Naive thymus-derived CD8-positive, alpha-beta T cell (primary cell): ENCODE measurements at places on chromosomes 12 and 14.

- DNase-seq = no peak
Measured at GRCh38 chr12:5522432-5523335, 90.8 kb downstream of the NTF3 start.

- peak; percentile 22 for DNase-seq
Measured at GRCh38 chr12:81758421-81759189, 545 bp downstream of the PPFIA2 start.

DNA sequence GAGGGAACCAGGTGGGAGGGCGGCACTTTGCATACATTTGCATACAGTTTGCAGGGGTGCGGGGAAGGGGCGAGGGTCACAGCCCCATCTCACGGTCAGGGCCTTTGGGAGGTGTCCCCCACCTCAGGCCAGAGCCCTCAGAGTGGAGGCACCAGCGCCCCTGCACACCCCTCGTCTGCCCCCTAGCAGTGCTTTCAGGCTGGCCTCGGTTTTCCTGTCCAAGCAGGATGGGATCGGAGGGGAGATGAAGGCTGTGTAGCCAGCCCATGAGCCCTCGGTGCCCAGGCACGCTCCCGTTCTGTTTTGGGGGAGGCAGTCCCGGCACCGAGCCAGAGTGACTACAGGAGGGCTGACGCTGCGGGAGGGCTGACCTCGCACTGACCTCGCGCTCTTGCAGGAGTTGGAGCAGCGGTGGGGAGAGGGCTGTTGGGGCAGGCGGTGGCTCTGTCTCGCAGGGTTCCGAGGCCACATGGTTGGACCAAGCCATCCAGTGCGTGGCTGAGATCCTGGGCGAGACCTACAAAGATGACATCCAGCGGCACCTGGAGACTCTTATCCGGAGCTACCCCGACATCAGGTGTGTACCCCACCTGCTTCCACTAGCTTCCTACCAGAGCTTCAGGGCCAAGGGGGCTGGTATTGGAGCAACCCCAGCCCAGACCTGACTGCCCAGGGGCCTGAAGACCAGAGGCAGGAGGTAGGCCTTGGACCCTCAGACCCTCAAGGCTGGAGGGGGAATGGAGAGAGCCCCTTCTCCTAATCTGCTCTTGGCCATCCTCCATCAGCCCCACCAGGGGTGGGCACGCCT is 13.6 kb downstream of the EXOC3L4 start:
- no peak for DNase-seq

DNA sequence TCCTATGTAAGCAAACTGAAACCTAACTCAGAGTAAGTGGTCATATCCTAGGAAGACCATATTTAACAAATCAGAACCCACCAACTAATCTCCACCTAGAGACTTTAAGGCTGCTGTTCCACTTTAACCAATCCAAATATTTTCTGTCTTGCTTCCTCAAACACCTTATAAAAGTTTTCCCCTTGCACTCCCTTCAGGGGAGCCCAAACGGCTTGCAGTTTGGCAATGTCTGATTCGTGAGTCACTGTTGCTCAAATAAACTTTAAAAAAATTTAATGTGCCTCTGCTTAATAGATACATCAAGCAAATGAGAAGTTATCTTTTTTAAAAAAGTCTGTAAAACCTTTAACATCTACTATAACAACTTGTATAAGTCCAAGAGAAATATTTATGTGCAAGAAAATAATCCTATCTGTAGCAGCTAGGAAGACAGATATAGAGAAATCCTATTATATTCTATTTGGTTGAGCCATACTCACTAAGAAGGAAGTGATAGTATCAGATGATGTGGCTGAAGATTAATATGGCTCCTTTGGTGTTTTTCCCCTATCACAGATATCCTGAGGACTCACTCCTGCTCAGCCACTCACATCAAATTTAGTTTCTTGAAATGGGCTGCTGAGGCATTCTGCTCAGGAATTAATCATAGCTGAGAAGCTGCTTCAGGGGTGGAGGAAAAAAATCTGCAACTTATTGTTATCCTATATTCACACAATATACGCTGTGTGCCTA is 65.1 kb upstream of the DUSP6 start:
- DNase-seq = no peak

- no peak for DNase-seq
Measured at GRCh38 chr12:60075091-60075490, 479.3 kb downstream of the SLC16A7 start.

DNA sequence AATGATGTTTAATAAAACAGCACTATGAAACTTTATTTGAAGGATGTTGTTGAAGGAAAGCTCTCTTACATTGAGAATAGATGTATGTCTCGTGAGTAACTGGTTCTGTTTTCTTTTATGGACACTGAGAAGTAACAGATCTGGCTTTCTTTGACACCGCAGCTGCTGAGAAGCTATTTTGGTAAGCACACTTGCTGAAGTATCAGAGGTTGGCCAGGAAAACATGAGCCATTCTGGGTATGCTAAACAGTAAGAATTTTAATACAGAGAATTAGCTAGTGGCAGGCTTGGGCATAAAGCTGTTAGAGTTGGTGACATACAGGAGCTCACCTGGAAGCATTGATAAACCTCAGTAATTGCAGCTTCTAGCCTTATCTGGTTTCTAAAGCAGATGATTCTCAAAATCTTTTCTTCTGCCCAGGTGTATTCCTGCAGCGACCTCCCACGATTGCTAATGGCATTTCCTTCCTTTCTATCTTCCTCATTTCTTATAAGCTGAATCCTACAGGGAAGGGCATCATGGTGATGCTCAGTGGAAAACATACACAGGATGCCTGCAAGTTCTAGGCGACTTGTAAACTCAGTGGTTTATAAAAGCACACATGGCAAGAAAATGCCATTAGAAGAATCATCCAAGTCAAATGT is 291.6 kb upstream of the SLC16A7 start:
- no peak for DNase-seq

DNA sequence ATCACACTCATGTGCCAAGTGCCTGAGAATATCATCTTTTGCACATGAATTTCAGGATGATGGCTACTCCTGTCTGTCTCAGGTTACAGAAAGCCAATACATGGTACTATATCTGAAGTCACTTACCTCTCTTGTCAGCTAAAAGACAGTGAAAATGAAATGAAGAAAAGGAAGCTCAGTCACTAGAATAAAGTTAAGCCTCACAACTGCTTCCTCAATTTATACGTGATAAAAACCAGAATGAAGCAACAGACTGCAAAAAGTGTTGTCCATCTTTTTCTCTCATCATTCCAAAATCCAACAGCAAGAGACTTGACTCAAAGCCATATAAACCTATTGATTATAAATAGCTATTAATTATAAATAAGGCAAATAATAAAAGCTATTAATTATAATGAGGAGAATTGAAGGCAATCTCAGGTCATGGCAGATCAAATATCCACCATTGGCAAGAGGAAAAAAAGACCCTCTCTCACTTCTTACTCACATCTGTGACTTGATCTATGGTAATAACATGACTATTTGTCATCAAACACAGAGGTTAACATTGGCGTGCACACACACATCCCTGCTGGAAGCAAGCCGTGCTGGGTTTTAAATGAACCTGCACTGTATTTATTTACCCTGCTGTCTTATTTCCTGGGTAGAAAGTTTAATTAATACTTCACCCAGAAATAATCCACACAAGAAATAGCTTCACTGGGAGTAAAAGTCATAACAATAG is 10.0 kb downstream of the NIN start:
- no peak for DNase-seq

- DNase-seq = no peak
Measured at GRCh38 chr12:130212384-130212989, 50.2 kb downstream of the FZD10 start.

- DNase-seq = no peak
Measured at GRCh38 chr14:26606729-26607312, 9.0 kb upstream of the NOVA1 start.

DNA sequence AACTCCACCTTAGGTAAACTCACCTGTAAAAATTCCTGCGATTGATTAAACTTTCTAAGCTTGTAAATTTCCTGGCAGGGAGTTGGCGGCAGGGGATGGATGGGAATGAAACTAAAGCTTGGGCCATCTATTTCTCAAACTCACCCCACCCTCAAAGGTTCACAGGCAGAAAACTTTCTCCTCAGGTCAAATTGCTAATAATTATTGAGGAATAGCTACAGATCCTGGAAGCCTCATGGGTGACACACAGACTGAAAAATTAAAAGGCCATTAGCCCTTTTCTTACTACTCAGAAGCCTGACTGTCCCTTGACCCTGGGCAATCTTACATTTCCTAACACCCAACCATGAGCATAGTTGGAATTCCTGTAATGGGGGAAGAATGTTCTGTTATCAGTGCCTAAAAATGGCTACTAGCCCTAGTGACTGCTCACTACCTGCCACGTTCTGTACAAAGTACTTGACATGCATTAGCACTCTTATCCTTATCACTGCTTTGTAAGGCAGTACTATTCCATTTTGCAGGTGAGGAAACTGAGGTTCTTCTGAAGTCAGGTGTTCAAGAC is 12.4 kb upstream of the SYNDIG1L start:
- DNase-seq = no peak

DNA sequence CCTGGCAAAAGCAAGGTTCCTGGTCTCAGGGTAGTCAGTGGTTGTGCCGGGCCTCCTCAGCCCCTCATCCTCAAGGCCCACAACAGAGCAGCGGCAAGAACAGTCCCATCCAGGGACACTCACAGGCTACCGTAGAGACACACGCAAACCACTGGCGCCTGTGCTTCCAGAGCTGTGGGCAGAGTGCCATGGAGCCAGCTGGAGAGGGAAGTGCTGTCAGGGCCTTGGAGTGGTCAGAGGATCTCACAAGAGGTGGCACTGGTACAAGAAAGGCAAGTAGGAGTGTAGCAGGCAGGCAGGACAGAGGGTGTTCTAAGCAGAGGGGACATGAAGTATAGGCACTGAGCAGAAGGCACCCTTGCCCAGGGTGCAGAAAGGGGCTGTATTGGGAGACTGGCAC is 34.6 kb downstream of the ANKRD9 start:
- no peak for DNase-seq

- DNase-seq = no peak
Measured at GRCh38 chr12:80567401-80567800, 123.4 kb downstream of the PTPRQ start.

DNA sequence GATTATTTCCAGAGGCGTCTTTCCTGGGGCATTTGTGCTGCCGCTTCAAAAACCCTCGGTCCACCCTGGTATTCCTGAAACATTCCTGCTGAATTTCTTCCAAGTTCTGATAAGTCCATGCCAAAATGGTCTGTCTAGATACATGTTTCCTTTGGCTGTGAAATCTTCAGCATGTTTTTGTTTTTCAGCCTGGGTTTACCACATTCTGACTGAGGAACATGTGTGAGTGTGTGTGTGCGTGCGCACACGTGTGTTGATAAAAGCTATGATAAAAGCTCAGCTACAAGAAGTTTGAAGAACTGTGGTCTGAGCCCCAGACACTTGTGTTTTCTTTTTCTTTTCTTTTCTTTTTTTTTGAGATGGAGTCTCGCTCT is 22.4 kb downstream of the ANKRD9 start:
- no peak for DNase-seq

DNA sequence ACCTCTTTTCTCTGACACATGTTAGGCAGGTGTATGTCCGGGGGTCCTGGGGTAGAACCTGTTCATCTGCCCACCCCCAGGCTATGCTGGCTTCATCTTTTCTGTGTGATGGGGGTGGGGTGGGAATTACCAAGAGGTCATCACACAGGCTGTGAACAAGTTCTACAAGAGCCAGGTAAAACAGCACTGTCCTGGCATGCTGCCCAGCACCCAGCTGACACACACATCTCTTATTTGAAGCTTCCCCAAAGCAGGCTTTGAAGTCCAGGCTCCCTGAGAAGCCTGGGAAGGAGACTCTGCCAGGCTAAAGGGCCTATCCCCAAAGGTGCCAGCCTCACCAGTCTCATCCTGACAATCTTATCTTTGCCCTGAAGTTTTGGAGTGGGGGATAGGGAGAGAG is 141.1 kb downstream of the ALG10 start:
- no peak for DNase-seq

DNA sequence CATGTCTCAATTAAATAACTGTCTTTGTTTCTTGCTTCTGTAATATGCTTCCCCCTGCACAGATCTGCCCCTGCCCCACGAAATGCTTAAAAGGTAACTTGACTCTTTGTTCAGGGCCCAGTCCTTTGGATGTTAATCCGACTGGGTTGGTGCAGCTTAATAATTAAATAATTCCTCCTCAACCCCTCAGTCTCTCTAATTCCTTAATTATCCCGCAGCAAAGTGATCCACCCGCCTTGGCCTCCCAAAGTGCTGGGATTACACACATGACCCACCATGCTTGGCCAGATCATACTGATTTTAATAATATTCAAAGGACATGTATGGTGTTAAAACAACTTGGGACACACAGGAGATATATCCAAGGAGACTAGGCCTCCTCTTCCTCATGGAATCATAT is 18.2 kb upstream of the ANAPC7 start:
- DNase-seq = no peak

DNA sequence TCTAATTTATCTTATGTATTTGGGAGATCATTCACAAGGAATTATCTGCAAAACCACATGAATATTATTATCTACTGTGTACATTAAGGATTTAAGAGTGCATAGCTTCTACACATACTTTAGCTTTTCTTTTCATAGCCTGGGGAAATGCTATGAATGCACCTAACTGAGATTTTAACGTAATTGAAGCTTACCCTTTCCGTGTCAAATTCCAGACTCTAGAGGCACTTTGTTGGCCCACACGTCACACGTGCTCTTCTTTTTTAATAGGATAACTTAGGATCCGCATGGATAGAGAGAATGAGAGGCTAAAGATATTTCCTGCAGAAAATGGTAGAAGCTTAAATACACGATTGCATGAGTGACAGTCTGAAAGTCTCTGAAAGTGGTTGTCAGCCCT is 481.1 kb downstream of the PCNX1 start:
- DNase-seq = no peak

GRCh38 chr12:43675048-43675904 is 83.3 kb downstream of the PUS7L start:
- DNase-seq = no peak

DNA sequence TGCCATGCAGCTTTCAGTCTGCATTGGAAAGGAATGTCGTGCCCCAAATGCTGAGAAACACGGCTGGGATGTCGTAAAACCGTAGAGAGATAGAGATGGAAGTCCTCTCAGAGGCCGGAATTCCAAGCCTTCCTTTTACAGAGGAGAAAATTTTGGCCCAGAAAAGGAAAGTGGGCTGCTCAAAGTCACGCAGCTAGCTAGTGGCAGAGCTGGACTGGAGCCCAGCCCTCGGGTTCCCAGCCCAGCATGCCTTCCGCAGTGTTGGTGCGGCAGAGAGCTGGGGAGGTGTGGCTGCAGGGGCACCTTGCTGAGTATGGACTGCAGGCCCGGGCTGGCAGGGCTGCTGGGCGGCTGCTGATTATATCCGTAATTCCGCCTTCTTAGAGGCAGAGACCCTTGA is 50.3 kb downstream of the KCNA1 start:
- no peak for DNase-seq

DNA sequence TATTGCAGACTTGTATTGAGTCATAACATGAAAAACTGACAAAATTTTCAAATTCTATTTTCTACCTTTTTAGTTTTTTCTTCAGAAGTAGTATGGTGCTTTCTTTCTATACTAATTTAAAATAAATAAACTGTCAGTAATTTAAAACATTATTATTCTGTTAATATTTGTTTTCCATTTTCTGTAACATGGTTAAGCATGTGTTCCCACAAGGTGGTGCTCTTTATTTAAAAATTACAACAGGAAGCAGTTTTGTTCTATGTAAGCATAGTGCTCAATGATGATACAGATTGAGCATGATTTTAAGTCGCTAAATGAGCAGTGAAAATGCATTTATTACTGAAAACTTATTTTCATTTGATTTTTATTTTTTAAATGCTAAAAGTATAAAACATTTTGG is 114.6 kb downstream of the PPFIA2 start:
- peak; percentile 46 for DNase-seq

- DNase-seq = peak; percentile 65
Measured at GRCh38 chr14:23120541-23121251, 1.6 kb upstream of the CEBPE start.
